Cardiac muscle cell (in vitro differentiated cells and primary cell): ENCODE measurements at places on chromosomes 3 and 15. TPM values are rescaled to one million over a fixed set of nuclear protein-coding genes. Genes with fewer than 3 reads are reported as not detected.

GRCh38 chr3:124557433-124558232, 172.6 kb upstream of the UMPS start:
- H3K4me1 ChIP-seq, result no peaks in the 10 kb centered on the region
- H3K27ac ChIP-seq, result no peak overlapping the region
- no peak overlapping the region for H3K4me3 ChIP-seq
- no peaks in the 10 kb centered on the region for H3K36me3 ChIP-seq
- DNase-seq, result no peak

The GPR15 gene
- not detected in 2 replicates for polyA plus RNA-seq

The SGO1 gene
- polyA plus RNA-seq, result 10.1 and 30.6 TPM in 2 replicates

GRCh38 chr15:81914734-81915256, 131.0 kb downstream of the MEX3B start:
- DNase-seq, result peak; percentile 47
- H3K36me3 ChIP-seq, result no peaks in the 10 kb centered on the region
- H3K27ac ChIP-seq, result peak overlapping the region; percentile 62
- H3K27me3 ChIP-seq, result no peaks in the 10 kb centered on the region
- H3K4me1 ChIP-seq, result peaks cover 27% of the 10 kb centered on the region

GRCh38 chr3:30471066-30471465, 135.3 kb upstream of the TGFBR2 start:
- no peak for DNase-seq
- H3K27ac ChIP-seq, result no peak overlapping the region
- no peaks in the 10 kb centered on the region for H3K27me3 ChIP-seq
- H3K36me3 ChIP-seq, result no peaks in the 10 kb centered on the region
- no peaks in the 10 kb centered on the region for H3K4me1 ChIP-seq
- no peak overlapping the region for H3K4me3 ChIP-seq

DNA sequence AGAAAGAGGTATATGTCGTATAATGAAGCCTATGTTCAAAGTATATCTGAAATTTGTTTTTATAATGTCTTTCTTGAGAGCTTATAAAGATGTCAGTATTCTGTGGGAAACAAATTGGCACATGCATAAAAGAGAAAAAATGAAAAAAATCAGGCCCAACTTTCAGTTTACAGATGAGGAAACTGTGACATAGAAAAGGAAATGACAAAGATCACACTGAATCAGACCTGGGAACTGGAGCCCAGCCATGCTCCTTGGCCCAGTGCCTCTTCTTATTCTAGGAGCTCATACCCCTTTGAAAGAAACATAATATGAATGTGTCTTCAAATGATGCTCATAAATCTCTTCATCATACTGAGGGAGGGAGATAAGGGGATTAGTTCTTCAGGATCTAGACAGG, 48.4 kb downstream of the TMEM44 start:
- H3K4me3 ChIP-seq, result peak overlapping the region; percentile 76
- H3K27me3 ChIP-seq, result no peaks in the 10 kb centered on the region
- DNase-seq, result no peak
- H3K4me1 ChIP-seq, result no peaks in the 10 kb centered on the region
- no peaks in the 10 kb centered on the region for H3K36me3 ChIP-seq

DNA sequence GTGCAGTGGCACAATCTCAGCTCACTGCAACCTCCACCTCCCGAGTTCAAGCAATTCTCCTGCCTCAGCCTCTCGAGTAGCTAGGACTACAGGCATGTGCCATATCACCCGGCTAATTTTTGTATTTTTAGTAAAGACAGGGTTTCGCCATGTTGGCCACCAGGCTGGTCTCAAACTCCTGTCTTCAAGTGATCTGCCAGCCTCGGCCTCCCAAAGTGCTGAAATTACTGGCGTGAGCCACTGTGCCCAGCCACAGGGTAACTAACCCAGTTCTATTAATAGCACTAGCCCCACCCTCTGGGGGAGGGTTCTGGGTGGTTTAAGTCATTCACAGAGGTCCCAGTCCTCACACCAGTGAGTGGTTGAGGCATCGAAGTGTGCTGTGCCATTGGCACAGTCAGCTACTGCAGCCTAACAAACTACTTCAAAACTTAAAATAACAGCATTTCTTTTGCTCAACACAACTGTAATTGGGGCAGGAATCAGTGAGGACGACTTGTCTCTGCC, 44.0 kb downstream of the RHCG start:
- H3K36me3 ChIP-seq, result no peaks in the 10 kb centered on the region
- no peaks in the 10 kb centered on the region for H3K4me1 ChIP-seq
- H3K4me3 ChIP-seq, result no peak overlapping the region
- peaks cover 6% of the 10 kb centered on the region for H3K27me3 ChIP-seq
- DNase-seq, result no peak
- H3K27ac ChIP-seq, result no peak overlapping the region

The GREM1 gene
- 0.49 TPM in 1 of 2 replicates, not detected in the other for polyA plus RNA-seq

GRCh38 chr15:52790941-52791751, 1.0 kb upstream of the ONECUT1 start:
- peak; percentile 29 for DNase-seq
- H3K27me3 ChIP-seq, result peaks cover 99% of the 10 kb centered on the region
- H3K36me3 ChIP-seq, result no peaks in the 10 kb centered on the region
- peak overlapping the region; percentile 52 for H3K4me3 ChIP-seq
- no peak overlapping the region for H3K27ac ChIP-seq

GRCh38 chr3:191303596-191303995, 25.6 kb upstream of the CCDC50 start:
- no peaks in the 10 kb centered on the region for H3K36me3 ChIP-seq
- H3K4me3 ChIP-seq, result no peak overlapping the region
- H3K4me1 ChIP-seq, result no peaks in the 10 kb centered on the region
- DNase-seq, result peak; percentile 36

The SOX14 gene
- not detected in 2 replicates for polyA plus RNA-seq

GRCh38 chr3:100575704-100576103, 33.7 kb upstream of the ADGRG7 start:
- H3K27ac ChIP-seq, result no peak overlapping the region
- H3K36me3 ChIP-seq, result peaks cover 8% of the 10 kb centered on the region
- H3K4me3 ChIP-seq, result no peak overlapping the region
- DNase-seq, result no peak
- no peaks in the 10 kb centered on the region for H3K27me3 ChIP-seq

- peak; percentile 36 for DNase-seq
- H3K36me3 ChIP-seq, result peaks cover 81% of the 10 kb centered on the region
- no peaks in the 10 kb centered on the region for H3K27me3 ChIP-seq
- H3K4me1 ChIP-seq, result no peaks in the 10 kb centered on the region
Observed at GRCh38 chr3:183802989-183803388, 22.4 kb downstream of the MAP6D1 start.

- no peak overlapping the region for H3K4me3 ChIP-seq
Observed at GRCh38 chr3:181105646-181106045, 116.1 kb upstream of the DNAJC19 start.

The ZNF609 gene
- polyA plus RNA-seq, result 25.6 and 31.8 TPM in 2 replicates

GRCh38 chr3:62587169-62587568, 213.8 kb upstream of the FEZF2 start:
- no peak overlapping the region for H3K27ac ChIP-seq
- H3K27me3 ChIP-seq, result no peaks in the 10 kb centered on the region
- no peak for DNase-seq
- peaks cover 13% of the 10 kb centered on the region for H3K36me3 ChIP-seq

DNA sequence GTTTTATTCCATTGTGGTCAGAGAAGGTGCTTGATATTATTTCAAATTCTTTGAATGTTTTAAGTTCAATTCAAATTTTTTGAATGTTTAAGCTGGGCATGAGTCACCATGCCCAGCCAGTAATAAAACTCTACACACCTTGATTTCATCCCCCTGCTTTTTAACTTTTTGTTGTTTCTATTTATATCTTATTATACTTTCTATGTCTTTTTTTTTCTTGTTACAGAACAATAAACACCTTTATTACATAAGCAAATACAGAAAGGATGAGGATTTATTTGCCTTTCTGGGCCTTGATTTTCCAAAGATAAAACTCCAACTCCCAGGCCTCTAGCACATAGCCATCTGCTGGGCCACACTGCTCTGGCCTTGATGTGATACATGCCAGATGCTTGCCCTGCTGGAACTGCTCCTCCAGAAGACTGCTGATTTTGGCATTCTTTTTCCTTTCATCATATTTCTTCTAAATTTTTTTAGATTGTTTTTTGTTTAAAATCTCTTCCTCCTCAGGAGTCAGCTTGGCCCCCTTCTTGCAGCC, 14.0 kb downstream of the DNAH12 start:
- no peaks in the 10 kb centered on the region for H3K36me3 ChIP-seq
- no peak overlapping the region for H3K4me3 ChIP-seq
- no peak for DNase-seq
- no peak overlapping the region for H3K27ac ChIP-seq

DNA sequence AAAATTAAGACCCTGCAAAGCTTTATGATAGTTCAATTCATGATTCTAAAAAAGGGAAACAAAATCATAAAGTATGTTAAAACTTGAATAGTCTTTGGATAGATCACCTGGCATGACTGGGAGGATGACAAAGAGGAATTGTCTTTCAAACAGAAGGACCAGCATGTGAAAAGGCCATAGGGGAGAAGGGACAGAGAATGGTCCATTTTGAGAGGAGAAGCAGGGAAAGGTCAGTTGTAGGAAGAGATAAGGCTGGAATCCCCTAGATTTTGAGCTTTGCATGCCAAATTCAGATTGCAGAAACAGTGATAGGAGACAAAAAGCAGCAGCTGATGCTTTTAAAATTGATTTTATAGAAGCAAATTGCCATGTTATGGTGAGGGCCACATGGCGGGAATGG, 12.7 kb downstream of the PROS1 start:
- no peaks in the 10 kb centered on the region for H3K4me1 ChIP-seq
- no peaks in the 10 kb centered on the region for H3K36me3 ChIP-seq
- no peak for DNase-seq
- H3K27ac ChIP-seq, result no peak overlapping the region
- H3K27me3 ChIP-seq, result no peaks in the 10 kb centered on the region

DNA sequence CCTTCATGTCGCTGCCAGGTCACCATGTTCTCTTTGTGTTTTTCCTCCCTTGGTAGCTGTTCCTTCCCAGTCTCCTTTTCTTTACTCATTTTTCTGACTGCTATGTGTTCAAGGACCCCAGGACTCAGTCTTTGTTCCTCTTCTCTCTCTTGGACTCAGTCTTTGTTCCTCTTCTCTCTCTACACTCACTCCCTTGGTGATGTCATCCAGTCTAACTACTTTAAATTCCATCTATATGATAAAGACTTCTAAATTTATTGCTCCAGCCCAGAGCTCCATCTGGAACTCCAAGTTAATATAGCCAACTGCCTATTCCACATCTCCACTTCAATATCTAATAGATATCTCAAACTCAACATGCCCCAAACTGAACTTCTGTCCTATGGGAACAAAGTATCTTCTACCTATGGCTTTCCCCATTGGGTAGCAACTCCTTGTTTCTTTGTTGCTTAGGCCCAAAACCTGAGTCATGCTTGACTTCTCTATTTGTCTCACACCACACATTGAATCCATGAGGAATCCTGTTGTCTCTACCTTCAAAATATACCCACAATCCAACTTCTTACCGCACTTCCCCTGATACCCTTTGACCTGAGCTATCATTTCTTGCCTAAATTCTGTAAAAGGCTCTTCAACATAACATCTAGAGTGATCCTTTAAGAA, 4.9 kb upstream of the DYNC1LI1 start:
- H3K4me3 ChIP-seq, result no peak overlapping the region
- H3K4me1 ChIP-seq, result peaks cover 25% of the 10 kb centered on the region
- no peak for DNase-seq
- H3K36me3 ChIP-seq, result no peaks in the 10 kb centered on the region
- no peaks in the 10 kb centered on the region for H3K27me3 ChIP-seq

- H3K27me3 ChIP-seq, result no peaks in the 10 kb centered on the region
- no peaks in the 10 kb centered on the region for H3K4me1 ChIP-seq
- peaks cover 35% of the 10 kb centered on the region for H3K36me3 ChIP-seq
- no peak for DNase-seq
Observed at GRCh38 chr3:30676424-30677346, 70.3 kb downstream of the TGFBR2 start.

The IMPG2 gene
- 0.12 TPM in 1 of 2 replicates, not detected in the other for polyA plus RNA-seq

DNA sequence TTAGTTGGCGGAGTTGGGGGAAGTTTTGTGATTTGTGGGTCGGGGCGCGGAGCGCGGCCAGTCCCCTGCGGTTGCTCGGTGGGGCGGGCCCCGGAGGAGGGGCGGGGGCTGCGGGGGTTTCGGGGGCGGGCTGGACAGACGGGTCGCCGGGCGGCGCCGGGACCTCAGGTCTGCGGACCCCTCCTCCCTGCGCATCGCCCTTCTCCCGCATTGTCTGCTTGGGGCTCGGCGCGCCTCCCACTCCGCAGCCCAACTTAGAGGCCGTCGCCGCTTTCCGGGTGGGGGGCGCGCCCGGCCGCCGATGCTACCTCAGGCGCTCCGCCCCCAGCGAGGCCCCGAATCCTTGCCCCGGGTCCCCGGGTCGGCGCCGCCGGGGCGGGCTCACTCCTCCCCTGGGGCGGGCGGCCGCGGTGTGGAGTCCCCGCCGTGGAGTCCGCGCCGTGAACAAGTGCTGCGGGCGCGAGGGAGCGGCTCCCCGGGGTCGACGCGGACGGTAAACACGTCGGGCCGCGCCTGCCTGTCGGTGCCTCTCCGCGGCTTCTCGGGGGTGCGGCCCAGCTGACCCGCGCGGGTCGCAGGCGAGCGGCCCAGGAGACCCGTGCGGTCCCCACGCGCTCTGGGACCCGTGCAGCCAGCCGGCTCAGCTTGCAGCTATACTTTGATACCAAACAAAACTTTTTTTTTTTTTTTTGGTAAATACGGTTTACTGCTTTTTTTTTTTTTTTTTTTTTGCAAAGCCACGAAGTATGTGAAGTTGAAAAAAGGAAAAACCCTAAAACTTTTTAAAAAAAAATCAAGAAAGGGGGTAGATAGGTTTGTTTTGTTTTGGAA, 624 bp downstream of the AKAP13 start:
- peak overlapping the region; percentile 96 for H3K4me3 ChIP-seq
- H3K27ac ChIP-seq, result peak overlapping the region; percentile 97
- H3K27me3 ChIP-seq, result no peaks in the 10 kb centered on the region
- H3K36me3 ChIP-seq, result no peaks in the 10 kb centered on the region
- peaks cover 16% of the 10 kb centered on the region for H3K4me1 ChIP-seq
- DNase-seq, result peak; percentile 72

The PLSCR1 gene
- polyA plus RNA-seq, result 14.1 and 20.3 TPM in 2 replicates

DNA sequence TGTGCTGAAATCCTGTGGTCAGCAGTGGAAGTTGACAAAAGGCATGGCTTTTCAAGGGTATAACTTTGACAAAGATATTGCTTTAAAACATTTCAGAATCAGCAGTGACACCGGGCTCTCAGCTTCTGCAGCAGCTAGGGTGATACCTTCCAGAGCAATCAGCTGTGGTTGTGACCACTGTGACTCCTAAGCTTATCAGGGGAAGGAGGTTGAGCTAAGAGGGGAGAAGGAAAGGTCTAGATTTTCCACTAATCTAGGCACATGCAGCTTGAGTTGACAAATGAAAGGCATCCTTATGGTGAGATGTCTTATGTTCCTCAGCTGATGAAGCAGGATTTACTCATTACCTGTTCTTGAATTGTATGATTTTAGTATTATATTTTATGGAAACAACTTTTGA, 16.3 kb upstream of the LRRFIP2 start:
- no peaks in the 10 kb centered on the region for H3K27me3 ChIP-seq
- DNase-seq, result peak; percentile 18
- peaks cover 5% of the 10 kb centered on the region for H3K4me1 ChIP-seq
- peak overlapping the region; percentile 27 for H3K27ac ChIP-seq
- H3K4me3 ChIP-seq, result no peak overlapping the region
